Activated T-helper 2 cell treated with anti-CD3 and anti-CD28 coated beads, Interferon-gamma antibody, Interleukin-2, Interleukin-4, amounts not matched to agents 10 μg/mL and 5 μg/mL and 100 μg/mL, durations not matched to agents 14 hours and 24 hours and 36 hours (primary cell): ENCODE measurements at places on chromosomes 4 and X. TPM values are rescaled to one million over a fixed set of nuclear protein-coding genes. Genes with fewer than 3 reads are reported as not detected.

DNA sequence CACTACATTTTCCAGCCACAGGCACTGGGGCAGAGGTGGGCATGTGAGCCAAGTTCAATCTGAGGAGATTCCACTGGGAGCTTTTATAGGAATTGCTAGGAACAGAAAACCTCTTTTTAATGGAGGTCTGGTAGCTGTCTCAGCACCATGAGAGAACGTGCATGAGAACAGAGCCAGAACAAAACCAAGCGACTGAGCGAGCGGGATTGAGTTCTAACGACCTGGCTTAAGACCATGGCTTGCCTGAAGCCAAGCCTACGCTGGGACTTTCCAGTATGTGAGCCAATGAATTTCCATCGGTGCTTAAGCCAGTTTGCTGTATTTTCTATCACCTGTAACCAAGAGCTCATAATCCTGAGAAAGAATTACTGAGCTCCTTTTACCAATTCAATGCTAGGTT, 183.7 kb downstream of the NR3C2 start:
- no peak overlapping the region for H3K4me3 ChIP-seq
- no peak overlapping the region for H3K27ac ChIP-seq
- no peaks in the 10 kb centered on the region for H3K4me1 ChIP-seq
- DNase-seq: no peak
- H3K27me3 ChIP-seq: no peaks in the 10 kb centered on the region
- H3K36me3 ChIP-seq: no peaks in the 10 kb centered on the region

DNA sequence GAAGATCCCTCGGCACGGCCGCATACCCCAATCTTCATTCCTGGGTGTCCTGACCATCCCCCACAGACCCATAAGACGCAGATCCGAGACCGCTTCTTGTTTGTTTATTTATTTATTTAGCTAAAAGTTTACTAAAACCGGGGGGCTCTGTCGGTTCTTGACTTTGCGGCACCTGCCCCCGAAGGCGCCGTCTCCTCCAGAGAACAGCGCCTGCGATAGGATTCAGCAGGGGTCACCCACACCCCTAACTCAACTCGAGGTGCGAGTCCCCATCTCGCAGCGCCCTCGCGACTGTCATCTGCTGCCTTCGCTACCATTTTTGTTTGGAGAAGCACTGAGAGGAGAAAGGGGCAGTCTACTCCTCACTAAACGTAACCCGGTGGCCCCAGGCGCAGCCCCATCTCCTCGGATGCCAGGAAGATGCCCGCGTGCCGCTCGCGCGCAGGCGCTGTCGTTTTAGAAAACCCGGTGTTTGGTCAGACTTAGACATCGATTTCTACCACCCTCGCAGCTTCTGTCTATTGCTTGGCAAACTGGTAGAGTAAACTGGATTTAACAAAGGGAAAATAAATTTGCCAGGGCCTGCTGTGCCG, 18.9 kb upstream of the GPR101 start:
- peak overlapping the region; percentile 87 for H3K4me3 ChIP-seq
- no peak for DNase-seq
- peak overlapping the region; percentile 65 for H3K27ac ChIP-seq
- H3K36me3 ChIP-seq: no peaks in the 10 kb centered on the region
- H3K27me3 ChIP-seq: peaks cover 38% of the 10 kb centered on the region
- peaks cover 3% of the 10 kb centered on the region for H3K4me1 ChIP-seq

- no peaks in the 10 kb centered on the region for H3K36me3 ChIP-seq
- no peak overlapping the region for H3K4me3 ChIP-seq
- H3K27ac ChIP-seq: no peak overlapping the region
Observed at GRCh38 chrX:16172391-16172790, 5.1 kb downstream of the MAGEB17 start.

DNA sequence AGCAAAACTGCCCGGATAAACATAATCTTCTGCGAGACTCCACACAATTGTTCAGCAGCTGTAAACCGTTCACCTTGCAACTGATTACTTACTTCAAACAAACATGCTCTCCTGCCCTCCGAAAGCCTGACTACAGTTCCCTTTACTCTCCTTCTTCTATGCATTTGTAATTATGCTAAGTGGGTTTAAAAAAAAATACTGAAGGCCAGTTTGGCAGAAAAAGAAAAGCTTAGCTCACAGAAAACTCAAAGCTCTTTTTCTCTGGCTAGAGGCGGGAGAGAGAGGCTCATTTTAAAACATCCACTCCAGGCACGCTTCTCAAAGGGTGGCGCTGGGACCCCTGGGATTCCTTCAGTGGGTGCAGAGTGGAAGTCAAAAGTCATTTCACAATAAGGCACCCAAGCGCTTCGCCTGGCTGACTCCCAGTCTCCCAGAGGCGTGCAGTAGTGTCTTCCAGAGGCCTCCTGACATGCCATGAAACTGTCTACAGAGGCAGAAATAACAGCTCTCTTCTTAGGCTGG, 1.9 kb downstream of the DHRSX start:
- no peaks in the 10 kb centered on the region for H3K27me3 ChIP-seq
- peak overlapping the region; percentile 73 for H3K27ac ChIP-seq
- DNase-seq: no peak
- peak overlapping the region; percentile 84 for H3K4me3 ChIP-seq

- no peak for DNase-seq
- no peaks in the 10 kb centered on the region for H3K36me3 ChIP-seq
- H3K4me3 ChIP-seq: no peak overlapping the region
- H3K27me3 ChIP-seq: no peaks in the 10 kb centered on the region
- H3K27ac ChIP-seq: no peak overlapping the region
Observed at GRCh38 chr4:38832206-38832605, 24.4 kb downstream of the TLR6 start.

The TLR10 gene
- not detected in 2 replicates for total RNA-seq
